Activated T-helper 1 cell treated with anti-CD3 and anti-CD28 coated beads, Interleukin-12 subunit alpha, Interleukin-12 subunit beta, Interleukin-2, Interleukin-4 antibody, amounts not matched to agents 30 ng/mL and 10 ng/mL and 1 ng/mL, durations not matched to agents 14 hours and 24 hours and 36 hours (primary cell): ENCODE measurements at places on chromosomes 11 and 22. TPM values are rescaled to one million over a fixed set of nuclear protein-coding genes. Genes with fewer than 3 reads are reported as not detected.

The PATE2 gene
- 0.29 and 0.34 TPM in 2 replicates for total RNA-seq

The F2 gene
- total RNA-seq = not detected in 2 replicates

The LRRC32 gene
- total RNA-seq = 5.5 and 5.7 TPM in 2 replicates

The CAT gene
- 19.1 and 19.9 TPM in 2 replicates for total RNA-seq

The DRD2 gene
- total RNA-seq = not detected in 2 replicates

The TRIM49 gene
- not detected in 2 replicates for total RNA-seq

The C11orf87 gene
- not detected in 2 replicates for total RNA-seq

The SLN gene
- total RNA-seq = not detected in 2 replicates

The APBB1 gene
- total RNA-seq = 16.5 and 16.8 TPM in 2 replicates

The CECR2 gene
- 0.05 and 0.18 TPM in 2 replicates for total RNA-seq

The NXPE4 gene
- not detected in 2 replicates for total RNA-seq

The IL18BP gene
- 15.6 and 18.5 TPM in 2 replicates for total RNA-seq

The EFCAB6 gene
- 0.17 TPM in 1 of 2 replicates, not detected in the other for total RNA-seq
